ENCODE measurements at places on chromosomes 2 and 18.

- peaks cover 3% of the 10 kb centered on the region for H3K27me3 ChIP-seq
- peaks cover 6% of the 10 kb centered on the region for H3K4me1 ChIP-seq
- H3K4me3 ChIP-seq = no peak overlapping the region
- no peaks in the 10 kb centered on the region for H3K36me3 ChIP-seq
These were observed 78.3 kb downstream of the EDAR start for GRCh38 chr2:108910541-108911396.

DNA sequence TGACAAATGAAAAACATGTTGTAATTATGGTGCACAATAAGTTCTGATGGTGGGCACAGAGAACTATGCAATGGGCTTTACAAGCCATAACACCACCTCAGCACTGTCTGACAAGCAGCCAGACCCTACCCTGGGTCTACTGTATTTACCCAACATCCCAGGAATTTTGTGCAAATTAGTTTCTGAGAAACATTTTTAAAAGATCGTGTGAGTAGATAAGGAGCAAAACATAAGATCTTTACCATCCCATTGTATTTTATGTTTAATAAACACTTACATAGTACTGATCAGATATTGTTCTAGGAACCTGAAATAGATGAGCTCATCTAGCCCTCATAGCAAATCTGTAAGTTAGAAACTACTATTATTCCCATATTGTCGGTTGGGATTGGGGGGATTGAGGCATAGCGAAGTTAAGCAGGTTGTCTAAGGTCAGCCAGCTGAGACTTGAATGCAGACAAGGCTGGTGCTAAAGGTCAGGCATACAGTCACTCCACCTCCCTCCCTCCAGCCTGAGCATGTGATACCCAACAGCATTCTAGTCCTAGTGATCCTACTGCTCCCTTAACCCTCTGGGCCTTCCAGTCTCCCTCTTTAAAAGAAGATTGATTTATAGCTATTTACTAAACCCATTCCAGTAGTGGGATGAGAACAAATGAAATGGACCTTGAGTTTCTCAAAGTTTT, 67.4 kb upstream of the STAM2 start:
- no peak overlapping the region for H3K27ac ChIP-seq
- peaks cover 5% of the 10 kb centered on the region for H3K4me1 ChIP-seq
- H3K27me3 ChIP-seq = peaks cover 6% of the 10 kb centered on the region
- H3K36me3 ChIP-seq = no peaks in the 10 kb centered on the region
- no peak for DNase-seq
- H3K4me3 ChIP-seq = no peak overlapping the region

- peaks cover 73% of the 10 kb centered on the region for H3K4me1 ChIP-seq
- H3K4me3 ChIP-seq = no peak overlapping the region
- no peak overlapping the region for H3K27ac ChIP-seq
- peaks cover 6% of the 10 kb centered on the region for H3K36me3 ChIP-seq
These were observed 74.2 kb upstream of the STK17B start for GRCh38 chr2:196245378-196246140.

- H3K36me3 ChIP-seq = no peaks in the 10 kb centered on the region
- no peak overlapping the region for H3K27ac ChIP-seq
- no peaks in the 10 kb centered on the region for H3K4me1 ChIP-seq
These were observed 61.7 kb upstream of the LCLAT1 start for GRCh38 chr2:30385327-30385726.

- peak; percentile 17 for DNase-seq
- H3K4me1 ChIP-seq = no peaks in the 10 kb centered on the region
- no peaks in the 10 kb centered on the region for H3K36me3 ChIP-seq
- H3K27ac ChIP-seq = no peak overlapping the region
These were observed 34.2 kb downstream of the HJURP start for GRCh38 chr2:233819884-233820773.

DNA sequence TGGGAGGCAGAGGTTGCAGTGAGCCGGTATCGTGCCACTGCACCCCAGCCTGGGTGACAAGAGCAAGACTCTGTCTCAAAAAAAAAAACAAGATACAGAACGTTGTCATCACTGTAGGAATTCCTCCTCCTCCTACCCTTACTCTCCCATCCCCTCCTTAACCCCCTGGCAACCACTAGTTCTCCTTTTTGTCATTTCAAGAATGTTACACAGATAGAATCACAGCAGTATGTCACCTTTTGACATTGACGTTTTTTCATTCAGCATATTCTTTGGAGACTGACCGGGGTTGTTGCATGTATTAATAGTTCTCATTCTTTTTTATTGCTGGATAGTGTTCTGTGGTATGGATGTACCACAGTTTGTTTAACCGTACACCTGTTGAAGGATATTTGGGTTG, 32.4 kb downstream of the TTLL4 start:
- peaks cover 3% of the 10 kb centered on the region for H3K4me1 ChIP-seq
- H3K27me3 ChIP-seq = no peaks in the 10 kb centered on the region
- DNase-seq = no peak
- no peak overlapping the region for H3K27ac ChIP-seq

- H3K27ac ChIP-seq = no peak overlapping the region
- no peaks in the 10 kb centered on the region for H3K36me3 ChIP-seq
- no peak for DNase-seq
- H3K4me1 ChIP-seq = peaks cover 3% of the 10 kb centered on the region
- H3K4me3 ChIP-seq = no peak overlapping the region
- peaks cover 16% of the 10 kb centered on the region for H3K27me3 ChIP-seq
These were observed 24.7 kb upstream of the SP3 start for GRCh38 chr2:173989884-173990215.

GRCh38 chr2:15984368-15985255, 44.3 kb downstream of the MYCN start:
- H3K36me3 ChIP-seq = no peaks in the 10 kb centered on the region
- H3K4me1 ChIP-seq = peaks cover 2% of the 10 kb centered on the region
- H3K27ac ChIP-seq = no peak overlapping the region
- no peak overlapping the region for H3K4me3 ChIP-seq

DNA sequence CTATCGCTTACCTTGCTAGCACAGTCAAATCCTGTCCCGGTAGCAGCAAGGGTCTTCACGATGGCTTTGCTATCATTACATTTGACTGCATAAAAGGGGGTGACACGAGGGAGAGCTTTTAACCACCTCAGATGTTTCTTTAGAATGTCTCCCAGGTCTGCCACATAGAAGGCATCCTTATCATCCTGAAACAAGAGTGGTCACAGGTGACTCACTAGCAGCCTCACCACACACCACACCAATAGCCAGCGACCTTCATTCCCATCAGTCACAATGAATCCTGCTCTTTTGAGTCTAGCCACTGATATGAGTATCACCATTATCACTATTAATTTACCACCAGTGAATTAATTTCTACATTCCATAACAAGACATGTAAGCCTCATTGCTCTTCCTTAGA, 3.7 kb downstream of the ODC1 start:
- DNase-seq = no peak
- peaks cover 40% of the 10 kb centered on the region for H3K36me3 ChIP-seq
- H3K27me3 ChIP-seq = no peaks in the 10 kb centered on the region
